ENCODE measurements at places on chromosomes 2 and 18.
A peak's percentile ranks its signal among the peaks of the same experiment; 100 is the strongest.

GRCh38 chr2:226743915-226744314 is 55.7 kb downstream of the IRS1 start:
- DNase-seq = no peak

- DNase-seq = no peak
Observed at GRCh38 chr2:8103085-8103708, 578.7 kb upstream of the ID2 start.

GRCh38 chr18:68995675-68996074 is 197.8 kb downstream of the CCDC102B start:
- DNase-seq = no peak

DNA sequence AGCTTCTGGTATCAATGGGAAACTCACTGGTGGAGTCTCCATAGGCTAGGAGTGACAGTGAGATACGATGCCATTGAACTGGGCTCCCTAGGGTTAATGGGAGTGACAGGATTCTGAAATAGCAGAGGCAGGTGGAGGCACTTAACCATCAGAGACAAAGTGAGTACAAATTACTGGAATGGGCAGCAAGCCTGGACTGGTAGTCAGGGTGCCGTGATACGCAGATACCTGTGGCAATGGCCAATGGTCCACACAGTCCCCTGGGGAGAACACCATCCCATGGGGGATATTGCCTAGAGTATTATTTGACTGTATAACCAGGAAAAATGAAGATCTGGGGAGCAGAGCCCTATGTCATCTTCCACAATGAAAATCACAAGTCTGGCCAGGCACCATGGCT is 17.3 kb downstream of the CHCHD5 start:
- no peak for DNase-seq

DNA sequence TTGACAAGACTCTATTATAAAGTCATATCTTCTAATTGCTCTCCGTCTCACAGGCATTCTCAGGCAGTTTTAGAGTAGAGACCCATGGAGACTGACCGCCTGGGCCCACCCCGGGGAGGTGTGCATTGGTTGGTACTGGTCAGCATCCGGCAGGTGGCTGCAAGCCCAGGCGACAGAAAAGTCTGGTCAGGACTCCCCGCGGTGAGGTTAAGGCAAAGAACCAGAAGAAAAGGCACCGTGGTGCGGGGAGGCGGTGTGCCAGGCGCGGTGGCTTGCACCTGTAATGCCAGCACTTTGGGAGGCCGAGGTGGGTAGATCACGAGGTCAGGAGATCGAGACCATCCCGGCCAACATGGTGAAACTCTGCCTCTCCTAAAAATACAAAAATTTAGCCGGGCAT is 32.5 kb downstream of the AMER3 start:
- no peak for DNase-seq

DNA sequence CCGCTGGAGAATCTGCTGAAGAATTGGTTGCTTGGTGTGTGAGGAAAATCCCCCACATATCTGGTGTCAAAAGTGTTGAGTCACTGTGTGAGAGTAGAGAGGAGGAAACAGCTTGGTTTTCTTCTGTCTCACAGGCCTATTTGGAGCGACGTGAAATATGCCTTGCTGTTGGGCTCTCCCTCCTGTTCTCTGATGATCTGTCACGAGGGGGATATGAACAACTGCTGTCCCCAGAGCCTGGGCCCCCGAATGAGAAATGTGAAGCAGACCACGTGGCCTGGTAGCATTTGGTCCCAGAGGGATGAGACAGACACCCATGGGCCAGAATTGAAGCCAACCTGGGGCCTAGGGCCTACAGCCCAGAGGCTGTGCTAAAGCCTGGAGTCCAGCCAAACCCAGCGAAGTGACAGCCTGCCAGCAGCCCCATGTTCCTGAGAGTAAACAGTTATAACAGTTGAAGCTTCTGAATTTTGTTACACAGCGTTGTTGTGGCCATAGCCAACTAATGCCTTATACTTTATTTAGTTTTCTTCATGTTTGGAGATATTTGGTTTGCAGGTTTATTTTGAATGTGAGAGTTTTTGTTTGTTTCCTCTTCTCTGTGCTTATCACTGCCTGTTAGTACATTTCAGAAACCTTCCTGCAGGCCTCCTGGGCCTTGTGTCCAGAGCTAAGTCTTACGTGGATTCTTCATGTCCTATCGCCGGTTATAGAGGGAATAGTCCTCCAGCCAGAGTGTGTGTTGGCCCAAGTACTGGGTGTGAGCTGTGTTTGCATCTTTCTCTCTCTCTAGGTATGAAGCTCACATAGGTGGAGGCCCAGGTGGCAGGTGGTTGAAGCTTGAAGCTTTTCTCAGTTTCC is 18.7 kb upstream of the COLEC12 start:
- no peak for DNase-seq

DNA sequence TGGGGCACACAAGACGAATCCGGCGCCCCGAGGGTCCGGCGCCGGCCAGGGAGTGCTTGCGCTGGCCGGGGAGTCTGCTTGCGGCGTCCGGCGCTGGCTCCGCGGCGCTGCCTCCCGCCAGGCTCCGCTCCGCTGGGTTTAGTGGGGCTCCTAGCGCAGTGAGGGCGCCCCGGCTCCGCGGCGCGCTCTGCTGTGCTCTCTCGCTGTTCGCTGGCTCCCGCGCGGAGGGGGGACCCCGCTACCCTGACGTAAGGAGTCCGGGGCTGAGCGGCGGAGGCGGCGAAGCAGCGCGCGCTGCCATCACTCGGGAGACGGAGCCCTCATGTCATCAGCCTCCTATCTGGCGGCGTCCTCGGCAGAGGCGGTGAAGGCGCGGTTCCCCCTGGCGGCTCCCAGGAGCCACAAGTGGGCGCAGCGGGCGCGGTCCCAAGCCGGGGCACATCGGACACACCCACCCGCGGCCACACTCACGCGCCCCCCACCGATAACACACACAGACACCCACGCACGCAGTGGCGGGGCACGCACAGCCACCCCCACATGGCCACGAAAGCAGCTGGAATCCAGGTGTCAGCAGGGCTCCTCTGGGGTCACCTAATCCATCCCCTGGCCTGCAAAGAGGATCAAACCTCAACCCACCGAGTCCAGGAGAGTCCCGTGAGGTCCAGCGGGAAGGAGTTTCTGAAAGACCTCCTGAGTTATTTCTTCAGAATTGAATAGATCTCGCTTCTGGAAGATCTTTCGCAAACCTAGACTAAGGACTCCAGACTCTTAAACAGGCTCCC is at the start of gene C1QL2:
C1QL2 (minus strand) TSS at position 189 of the 785 bp plus-strand sequence. CDS start 482 bp downstream, outside the sequence.
- DNase-seq = no peak

DNA sequence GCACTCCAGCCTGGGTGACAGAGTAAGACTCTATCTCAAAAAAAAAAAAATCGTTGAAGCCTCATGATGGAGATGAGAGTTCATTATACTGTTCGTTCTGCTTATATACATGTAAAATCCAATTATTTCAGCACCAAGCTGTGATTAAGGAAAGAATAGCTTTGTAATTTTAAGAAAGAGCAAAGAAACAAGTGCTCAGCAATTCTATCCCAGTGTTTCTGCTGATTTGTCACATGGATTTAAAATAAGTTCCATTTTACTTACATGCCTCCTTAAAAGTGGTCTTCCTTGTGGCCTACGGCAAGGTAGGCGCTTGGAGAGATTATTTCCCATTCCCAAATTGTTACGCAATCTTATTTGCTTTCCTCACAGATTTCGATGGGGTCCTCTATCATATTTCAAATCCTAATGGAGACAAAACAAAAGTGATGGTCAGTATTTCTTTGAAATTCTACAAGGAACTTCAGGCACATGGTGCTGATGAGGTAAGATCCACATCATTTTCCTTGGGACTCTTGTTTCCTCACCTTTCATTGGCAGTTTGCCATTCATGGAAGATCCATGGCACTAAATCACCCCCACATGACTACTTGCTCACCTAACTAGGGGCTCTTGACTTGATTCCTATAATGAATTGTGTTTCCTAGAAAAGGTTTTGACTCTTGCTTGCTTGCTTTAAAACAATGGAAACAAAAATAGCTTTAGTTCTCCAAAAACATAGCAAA is 11.5 kb downstream of the ARPC2 start:
- DNase-seq = no peak

DNA sequence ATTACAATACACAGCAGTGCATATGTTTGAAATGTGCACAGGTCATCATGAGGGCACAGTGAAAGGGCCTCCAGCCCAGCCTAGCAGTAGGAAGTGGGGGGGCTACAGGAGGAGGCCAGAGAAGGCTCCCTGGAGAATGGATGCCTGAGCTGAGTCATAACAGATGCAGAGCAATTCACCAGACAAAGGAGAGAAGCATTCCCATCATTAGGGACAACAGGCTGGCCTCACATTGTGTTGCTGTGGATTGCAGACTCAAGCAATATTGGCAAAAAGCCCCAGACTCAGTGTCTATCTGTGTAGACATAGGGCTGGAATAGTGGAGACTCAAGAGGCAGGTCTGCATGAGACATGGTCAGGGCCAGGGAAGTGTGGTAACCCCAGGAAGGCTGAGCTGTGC is 329.9 kb downstream of the DLGAP1 start:
- DNase-seq = peak; percentile 62

DNA sequence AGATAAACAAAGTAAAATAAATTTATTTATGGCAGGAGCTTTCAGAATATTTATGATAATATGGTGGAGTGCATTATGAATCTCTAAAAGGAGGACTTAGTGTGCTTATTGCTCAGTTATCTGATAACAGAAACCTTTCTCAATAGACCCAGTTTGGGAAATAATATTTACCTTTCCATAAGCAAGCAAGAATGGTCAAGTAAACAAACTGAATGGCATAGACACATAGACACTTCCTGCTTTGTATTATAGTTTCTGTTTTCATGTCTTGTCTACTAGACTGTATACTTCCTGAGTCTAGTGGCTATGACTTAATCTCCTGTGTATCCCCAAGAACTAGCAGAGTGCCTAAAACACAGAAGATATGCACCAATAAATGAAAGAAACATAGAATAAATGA is 87.8 kb downstream of the UPP2 start:
- no peak for DNase-seq

- no peak for DNase-seq
Observed at GRCh38 chr18:49698525-49699025, 114.8 kb downstream of the ACAA2 start.

DNA sequence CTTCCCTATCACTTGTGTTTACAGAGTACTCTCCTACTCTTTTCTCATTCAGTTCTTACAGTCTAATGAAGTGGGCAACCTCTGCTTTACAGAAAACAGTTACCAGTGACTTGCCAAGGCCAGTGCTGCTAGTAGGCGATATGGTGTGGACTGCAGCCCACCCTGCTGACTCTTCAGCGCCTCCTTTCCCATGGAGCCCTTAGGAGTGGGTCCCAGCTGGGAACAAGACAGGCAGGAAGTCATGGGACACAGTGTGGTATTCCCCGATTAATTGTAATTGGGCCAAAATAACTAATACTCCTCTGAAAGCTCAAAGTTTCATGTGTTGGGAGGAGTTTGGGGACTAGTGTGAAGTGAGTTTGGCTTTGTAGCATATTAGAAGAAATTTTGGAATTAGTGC is 120.1 kb upstream of the EML6 start:
- no peak for DNase-seq

DNA sequence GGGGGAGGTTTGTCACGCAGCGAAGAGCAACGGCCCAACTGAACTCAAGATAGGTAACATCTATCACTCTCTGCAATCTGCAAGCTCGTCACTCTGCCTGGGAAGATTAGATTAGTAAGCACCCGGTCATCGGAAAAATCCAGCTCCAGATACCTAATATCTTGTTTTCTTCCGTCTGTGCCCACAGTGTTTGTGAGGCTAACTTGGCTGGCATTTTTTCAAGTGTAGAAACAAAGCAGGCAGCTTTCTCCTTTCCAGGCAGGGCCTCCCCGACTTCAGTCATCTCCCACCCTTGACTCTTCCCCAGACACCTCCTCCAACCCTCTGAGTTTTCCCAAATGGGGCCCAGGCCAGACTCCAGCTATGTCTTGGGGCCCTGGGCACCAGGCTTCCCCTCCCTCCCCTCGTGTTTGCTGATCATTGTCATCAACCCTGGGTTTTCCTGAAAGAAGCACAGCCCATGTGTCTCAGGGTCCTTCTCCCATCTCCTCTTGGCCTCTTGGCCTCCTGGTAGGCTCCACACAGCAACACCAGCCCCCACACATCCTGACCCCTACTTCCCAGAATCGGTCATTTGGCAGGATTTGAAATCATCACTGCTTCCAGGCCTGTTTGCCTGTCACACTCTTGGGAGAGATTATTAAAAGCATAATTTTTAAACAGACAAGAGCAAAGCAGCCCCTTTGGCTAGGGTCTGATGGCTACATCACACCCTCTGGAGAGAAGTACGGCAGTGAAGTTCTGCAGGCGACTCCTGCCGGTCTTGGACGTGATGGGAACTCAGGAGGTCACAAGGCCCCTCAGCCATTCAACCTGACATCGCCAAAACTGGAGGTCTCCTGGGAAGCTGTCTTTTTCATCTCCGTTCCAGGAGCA is 144.9 kb upstream of the ID2 start:
- DNase-seq = peak; percentile 42

DNA sequence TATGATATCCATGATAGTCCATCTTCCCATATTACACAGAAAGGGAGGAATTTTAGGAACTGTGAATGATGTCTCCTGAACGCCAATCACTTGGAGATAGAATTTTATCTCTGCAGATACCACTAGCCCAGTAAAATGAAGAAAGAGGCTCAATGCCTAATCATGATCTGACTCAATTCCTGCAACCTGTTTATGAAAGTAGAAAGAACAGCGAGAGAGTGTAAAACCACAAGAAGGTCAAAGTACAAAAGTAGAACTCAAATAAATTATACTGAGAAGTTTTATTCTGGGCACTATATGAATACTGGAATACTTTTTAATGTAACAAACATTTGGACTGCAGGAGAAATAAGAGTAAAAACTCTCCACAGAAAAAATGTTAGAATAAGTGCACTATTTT is 892.1 kb upstream of the DDX18 start:
- no peak for DNase-seq

- DNase-seq = no peak
Observed at GRCh38 chr18:51522338-51522737, 324.9 kb upstream of the MEX3C start.

DNA sequence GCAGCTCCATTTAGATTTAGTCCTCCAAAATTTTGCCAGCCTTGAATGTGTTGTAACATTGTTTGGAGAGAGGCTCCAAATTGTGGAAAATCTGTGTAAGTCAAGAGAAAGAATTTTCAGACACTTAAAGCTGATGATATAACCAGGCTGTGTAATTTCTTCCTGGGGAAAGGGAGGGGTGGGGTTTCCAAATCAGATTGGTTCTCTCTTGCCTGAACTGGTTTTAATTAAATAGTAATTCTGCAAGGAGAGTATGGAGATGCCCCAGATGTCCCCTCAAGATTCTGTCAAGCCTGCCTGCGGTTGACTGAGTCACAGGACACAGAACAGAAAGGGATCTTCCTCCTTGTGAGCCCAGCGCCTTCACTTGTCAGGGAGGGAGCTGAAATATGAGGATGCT is 54.5 kb downstream of the C18orf63 start:
- no peak for DNase-seq

DNA sequence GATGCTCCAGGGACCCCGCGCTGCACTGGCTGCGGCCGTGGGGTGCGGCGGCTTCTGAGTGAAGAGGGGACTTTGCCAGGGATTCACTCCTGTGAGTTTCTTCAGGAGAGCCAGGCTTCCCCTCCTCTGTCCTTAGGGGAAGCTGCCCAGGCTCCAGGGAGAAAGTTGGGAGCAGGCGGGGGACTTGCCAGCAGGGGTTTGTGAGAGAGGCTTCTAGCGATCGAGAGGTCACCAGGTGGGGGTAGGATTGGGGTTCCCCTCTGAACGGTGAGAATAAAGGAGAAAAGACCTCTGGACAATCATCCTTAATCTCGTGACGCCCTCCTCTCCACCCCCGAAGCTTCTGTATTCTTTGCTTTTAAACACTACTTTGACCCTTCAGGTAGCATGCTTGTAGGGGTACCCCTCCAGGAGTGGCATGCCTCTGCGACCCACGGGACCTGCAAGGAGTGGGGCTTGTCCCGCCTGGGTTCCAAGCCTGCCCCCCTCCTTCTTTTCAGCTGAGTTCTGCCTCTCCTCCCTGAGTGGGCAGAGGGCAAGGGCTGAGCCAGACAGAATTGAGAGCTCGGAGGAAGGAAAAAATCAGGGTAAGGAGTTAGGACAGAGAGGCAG is 601 bp downstream of the PROKR1 start:
- no peak for DNase-seq

Measured in right forelimb (tissue), 1 donor.